Activated B cell treated with CpG ODN at 0.5 μM for 24 hours (primary cell): ENCODE measurements at places on chromosomes 3 and 15. TPM values are rescaled to one million over a fixed set of nuclear protein-coding genes. Genes with fewer than 3 reads are reported as not detected.

DNA sequence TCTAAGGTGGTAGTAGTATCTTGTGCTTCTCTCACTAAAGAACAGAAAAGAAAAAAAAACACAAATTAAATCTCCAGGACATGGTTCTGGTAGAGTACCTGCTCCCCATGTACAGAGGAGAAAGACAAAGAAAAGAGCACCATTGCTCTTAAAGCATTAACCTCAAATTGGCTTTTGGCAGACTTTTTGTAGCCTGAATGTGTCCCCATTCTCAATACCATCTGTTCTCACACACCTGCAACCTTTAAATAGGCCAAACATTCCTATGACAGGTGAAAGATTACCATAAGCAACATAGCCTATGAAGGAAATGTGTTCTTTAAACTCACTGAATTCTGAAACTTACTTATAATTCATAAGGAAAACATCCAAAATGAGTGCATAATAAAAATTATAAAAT lies 68.0 kb downstream of the TIPARP start:
- no peak overlapping the region for H3K4me3 ChIP-seq
- DNase-seq = no peak
- H3K27me3 ChIP-seq = no peaks in the 10 kb centered on the region
- H3K27ac ChIP-seq = no peak overlapping the region

Gene TMEM40
- total RNA-seq = not detected in 2 replicates

Gene RETNLB
- total RNA-seq = not detected in 2 replicates

DNA sequence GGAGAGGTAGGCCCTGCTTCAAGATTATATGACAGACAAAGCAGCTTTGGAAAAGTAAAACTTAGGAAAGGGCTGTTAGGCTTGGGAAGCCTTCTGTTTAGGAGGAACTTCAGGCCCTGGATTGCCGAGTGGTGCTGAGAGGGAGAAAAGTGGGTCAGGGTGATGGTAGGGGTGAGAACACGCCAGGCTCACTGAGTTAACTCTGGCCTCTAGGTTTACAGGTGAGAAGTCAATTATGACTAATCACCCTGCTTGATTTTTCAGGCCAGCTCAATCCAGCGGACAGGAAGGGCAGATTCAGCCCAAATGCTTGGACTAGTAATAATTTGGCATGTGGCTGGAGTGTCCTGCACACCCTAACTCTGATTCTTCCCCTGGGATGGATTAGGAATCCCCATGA lies 365.1 kb upstream of the LMCD1 start:
- no peak overlapping the region for H3K4me3 ChIP-seq
- H3K4me1 ChIP-seq = no peaks in the 10 kb centered on the region
- H3K27ac ChIP-seq = no peak overlapping the region
- no peak for DNase-seq
- no peaks in the 10 kb centered on the region for H3K27me3 ChIP-seq

Gene CLDN16
- total RNA-seq = not detected in 2 replicates

Gene GOLGA8N
- total RNA-seq = 4.3 and 5.6 TPM in 2 replicates

Gene KBTBD13
- not detected in 2 replicates for total RNA-seq

DNA sequence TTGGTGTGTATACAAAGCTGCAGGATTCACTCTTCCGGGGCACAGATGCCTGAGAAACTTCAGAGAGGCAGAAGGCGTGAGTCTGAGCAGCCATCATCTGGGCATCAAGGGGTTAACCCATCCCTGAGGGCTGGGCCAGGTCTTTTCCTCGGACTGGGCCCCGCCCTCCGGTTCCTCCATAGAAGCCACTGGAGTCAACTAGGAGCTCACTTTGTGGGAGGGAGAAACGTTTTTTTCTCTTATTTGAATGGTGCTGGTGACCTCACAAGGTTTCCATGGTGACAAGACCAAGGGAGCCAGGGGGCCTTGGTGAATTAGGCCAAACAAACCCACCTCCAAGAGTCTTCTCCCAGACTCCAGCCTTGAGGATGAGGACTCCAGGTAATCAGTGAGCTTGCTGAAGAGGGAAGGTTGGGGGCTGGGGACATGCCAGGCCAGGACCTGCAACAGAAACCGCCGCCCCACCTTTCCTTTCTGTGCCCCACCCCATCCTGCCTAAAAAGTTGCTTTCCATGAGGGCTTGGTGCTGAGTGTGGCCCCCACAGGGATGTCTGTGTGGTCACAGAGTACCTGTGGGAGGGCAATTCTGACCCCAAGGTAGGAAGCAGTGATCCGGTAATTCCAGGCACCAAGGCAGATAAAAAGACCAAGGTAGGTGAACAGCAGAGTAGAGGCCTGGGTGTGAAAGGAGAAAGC lies 14.8 kb upstream of the INSYN1 start:
- no peaks in the 10 kb centered on the region for H3K36me3 ChIP-seq
- no peak overlapping the region for H3K27ac ChIP-seq
- no peak for DNase-seq
- no peak overlapping the region for H3K4me3 ChIP-seq
- peaks cover 20% of the 10 kb centered on the region for H3K27me3 ChIP-seq
- H3K4me1 ChIP-seq = no peaks in the 10 kb centered on the region

Gene ADGRG7
- not detected in 2 replicates for total RNA-seq

DNA sequence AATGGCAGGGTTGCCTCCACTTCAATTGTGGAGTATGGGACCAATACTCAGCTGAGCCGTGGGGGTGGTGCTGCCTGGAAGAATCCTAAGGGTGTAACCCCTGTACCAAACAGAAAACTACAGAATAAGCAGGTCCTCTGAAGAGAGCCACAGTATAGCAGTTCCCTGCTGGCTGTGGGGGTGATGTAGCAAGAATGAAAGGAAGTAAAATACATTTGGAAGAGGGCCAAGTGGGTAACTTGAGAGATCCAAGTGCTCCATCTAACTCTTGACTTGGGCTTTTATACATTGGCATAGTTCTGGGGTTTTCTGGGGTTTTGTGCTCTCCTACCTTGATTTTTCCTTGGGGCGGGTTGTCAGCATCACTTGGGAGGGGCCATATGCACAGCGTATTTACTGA lies 341.4 kb downstream of the OTOL1 start:
- no peak for DNase-seq
- H3K27me3 ChIP-seq = no peaks in the 10 kb centered on the region
- no peak overlapping the region for H3K27ac ChIP-seq
- H3K36me3 ChIP-seq = no peaks in the 10 kb centered on the region

DNA sequence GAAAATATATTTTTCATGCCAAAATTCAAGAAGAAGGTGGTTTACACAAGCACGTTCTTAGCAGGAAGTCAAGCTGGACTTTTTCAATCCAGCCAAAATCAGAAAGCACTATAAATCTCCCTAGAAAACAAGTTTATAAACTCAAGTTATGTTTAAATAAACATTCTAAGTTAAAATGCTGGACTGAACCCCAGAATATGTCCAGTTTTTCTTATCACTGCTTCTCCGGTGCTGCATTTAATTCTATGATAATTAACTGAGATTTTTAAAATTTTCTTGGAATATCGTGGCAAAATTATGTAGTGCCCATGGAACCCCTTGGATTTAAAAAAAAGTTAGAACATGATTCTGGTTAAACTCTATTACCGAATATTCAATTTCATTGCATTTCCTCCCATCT lies 218.2 kb upstream of the MDFIC2 start:
- no peak overlapping the region for H3K27ac ChIP-seq
- no peaks in the 10 kb centered on the region for H3K27me3 ChIP-seq
- H3K36me3 ChIP-seq = no peaks in the 10 kb centered on the region
- H3K4me1 ChIP-seq = no peaks in the 10 kb centered on the region
- no peak overlapping the region for H3K4me3 ChIP-seq
- DNase-seq = no peak

Gene VGLL3
- not detected in 2 replicates for total RNA-seq

DNA sequence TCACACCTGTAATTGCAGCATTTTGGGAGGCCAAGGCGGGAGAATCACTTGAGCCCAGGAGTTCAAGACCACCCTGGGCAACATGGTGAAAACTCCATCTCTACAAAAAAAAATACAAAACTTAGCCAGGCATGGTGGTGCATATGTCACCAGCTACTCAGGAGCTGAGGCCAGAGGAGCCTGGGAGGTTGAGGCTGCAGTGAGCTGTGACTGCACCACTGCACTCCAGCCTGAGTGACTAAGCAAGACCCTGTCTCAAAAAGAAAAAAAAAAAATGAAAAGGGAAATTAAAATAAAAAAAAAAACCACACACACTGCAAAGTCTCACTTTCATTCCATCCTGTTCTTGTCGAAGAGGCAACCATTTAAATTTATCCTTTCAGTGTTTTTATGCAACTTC lies 100.8 kb upstream of the PIAS1 start:
- no peaks in the 10 kb centered on the region for H3K36me3 ChIP-seq
- H3K27me3 ChIP-seq = no peaks in the 10 kb centered on the region

- H3K4me1 ChIP-seq = no peaks in the 10 kb centered on the region
- no peaks in the 10 kb centered on the region for H3K36me3 ChIP-seq
- no peak overlapping the region for H3K27ac ChIP-seq
These were observed 108.6 kb upstream of the AADACL2 start for GRCh38 chr3:151625086-151625485.

Gene PSTPIP1
- 33.7 and 42.7 TPM in 2 replicates for total RNA-seq

Gene TMEM212
- total RNA-seq = not detected in 2 replicates

DNA sequence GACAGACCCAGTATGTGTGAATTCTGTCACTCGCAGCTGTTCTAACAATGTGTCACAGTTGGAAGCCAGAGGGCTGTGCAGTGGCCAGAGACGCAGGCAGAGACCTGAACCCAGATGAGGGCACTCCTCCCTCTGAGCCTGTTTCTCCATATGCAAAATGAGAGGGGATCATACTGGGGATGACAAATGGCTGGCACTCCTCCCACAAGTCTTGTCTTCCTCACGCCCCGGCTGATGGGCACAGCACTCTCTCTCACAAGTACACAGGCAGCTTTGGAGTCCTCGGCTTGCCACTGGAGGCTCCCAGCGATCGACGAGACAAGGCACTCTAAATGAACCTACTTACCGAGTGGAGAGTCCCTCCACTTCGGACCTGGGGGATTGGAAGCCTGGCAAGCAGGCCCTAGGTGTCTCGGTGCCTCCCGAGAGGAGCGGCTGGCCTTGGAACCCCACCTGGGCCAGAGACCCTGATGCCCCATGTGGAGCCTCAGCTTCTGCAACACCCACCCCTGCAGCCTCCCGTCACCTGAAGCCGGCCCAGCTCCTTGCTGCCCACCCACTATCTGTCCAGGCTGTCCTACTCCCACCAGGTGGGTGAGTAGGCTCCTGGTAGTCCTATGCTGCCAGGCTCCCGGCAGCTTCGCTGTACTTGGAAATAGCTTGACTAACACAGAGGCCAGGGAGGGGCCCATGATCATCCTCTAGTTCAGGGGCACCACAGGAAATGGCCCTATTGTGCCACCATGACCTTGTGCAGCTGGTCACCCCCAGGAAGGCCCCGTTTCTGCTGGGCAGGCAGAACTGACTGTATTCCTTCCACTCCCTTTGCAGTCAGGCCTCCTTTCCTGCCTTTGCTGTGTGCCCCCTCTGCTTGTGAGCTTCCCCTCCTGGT lies 65.0 kb upstream of the IQSEC1 start:
- H3K4me1 ChIP-seq = no peaks in the 10 kb centered on the region
- no peak for DNase-seq
- H3K27ac ChIP-seq = no peak overlapping the region

Gene CYP1A2
- total RNA-seq = 0.16 TPM in 1 of 2 replicates, not detected in the other

DNA sequence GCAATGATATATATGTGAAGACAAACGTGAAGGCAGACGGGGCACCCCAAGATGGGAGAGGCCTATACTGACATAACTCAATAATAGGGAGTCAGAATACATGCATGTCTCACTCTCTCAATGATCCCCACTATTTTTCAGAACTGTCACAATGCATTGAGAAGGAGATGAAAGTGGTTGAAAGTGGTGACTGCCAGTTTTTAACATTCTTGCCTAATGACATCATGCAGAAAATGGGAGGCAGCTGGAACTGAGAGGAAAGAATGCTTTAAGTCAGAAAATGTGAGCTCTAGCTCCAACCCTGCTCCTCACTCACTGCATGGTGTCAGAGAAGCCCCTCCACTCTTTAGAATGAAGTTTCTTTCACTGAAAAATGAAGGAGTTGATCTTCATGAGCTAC lies 55.3 kb upstream of the P2RY1 start:
- H3K4me3 ChIP-seq = no peak overlapping the region
- DNase-seq = no peak
- no peak overlapping the region for H3K27ac ChIP-seq
- no peaks in the 10 kb centered on the region for H3K36me3 ChIP-seq

Gene CGNL1
- total RNA-seq = 0.11 and 0.15 TPM in 2 replicates

DNA sequence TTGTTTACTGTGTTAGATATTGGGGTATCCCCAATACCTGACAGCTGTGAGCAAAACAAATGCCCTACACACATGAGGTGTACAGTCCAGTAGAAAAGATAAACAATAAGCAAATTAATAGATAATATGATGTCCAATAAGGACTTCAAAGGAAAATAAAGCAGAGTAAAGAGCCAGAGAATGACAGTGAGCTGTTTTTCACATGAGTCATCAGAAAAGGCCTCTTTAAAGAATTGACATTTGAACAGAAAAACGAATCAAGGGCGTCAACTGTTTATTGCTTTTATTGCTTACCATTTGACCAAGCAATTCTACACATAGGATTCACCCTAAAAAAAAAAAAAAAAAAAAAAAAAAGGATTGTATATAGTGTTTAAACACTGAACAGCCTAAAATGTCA lies 96.6 kb upstream of the FLNB start:
- H3K4me3 ChIP-seq = no peak overlapping the region
- peaks cover 66% of the 10 kb centered on the region for H3K36me3 ChIP-seq
- no peaks in the 10 kb centered on the region for H3K4me1 ChIP-seq
- H3K27ac ChIP-seq = no peak overlapping the region
- no peak for DNase-seq
- no peaks in the 10 kb centered on the region for H3K27me3 ChIP-seq

GRCh38 chr15:59371458-59372351 lies 966 bp downstream of the MYO1E start:
- DNase-seq = no peak
- peaks cover 9% of the 10 kb centered on the region for H3K36me3 ChIP-seq
- peak overlapping the region; percentile 89 for H3K27ac ChIP-seq
- no peaks in the 10 kb centered on the region for H3K27me3 ChIP-seq
- peaks cover 66% of the 10 kb centered on the region for H3K4me1 ChIP-seq
- H3K4me3 ChIP-seq = peak overlapping the region; percentile 97

- no peaks in the 10 kb centered on the region for H3K4me1 ChIP-seq
- no peak overlapping the region for H3K27ac ChIP-seq
These were observed 85.7 kb upstream of the SOX2 start for GRCh38 chr3:181626036-181626435.

GRCh38 chr3:136546720-136547119 lies 205.5 kb downstream of the STAG1 start:
- H3K36me3 ChIP-seq = peaks cover 26% of the 10 kb centered on the region
- no peak overlapping the region for H3K27ac ChIP-seq
- no peaks in the 10 kb centered on the region for H3K27me3 ChIP-seq
- DNase-seq = no peak
- H3K4me1 ChIP-seq = peaks cover 17% of the 10 kb centered on the region

DNA sequence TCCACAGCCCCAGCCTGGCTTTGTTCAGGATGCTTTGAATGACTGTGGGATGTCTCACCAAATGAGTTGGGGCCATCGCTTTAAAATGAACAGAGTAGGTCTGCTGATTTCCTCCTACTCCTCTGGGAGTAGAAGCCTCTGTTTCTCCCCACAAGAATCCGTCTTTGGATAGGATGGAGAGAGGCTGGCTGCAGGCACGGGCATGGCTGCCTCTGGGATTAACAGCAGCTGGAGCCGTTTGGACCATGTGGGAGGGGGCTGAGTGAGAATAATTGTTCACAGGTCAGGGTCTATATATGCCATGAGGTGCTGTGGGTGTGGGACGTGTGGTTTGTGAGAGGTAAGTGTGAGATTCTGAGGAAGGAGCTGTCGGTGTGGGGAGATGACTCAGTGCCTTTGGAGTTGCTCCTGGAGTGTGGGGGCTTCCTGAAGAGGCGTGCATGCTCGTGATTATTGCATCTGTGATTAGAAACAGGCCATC lies 48.0 kb upstream of the APEH start:
- no peaks in the 10 kb centered on the region for H3K4me1 ChIP-seq
- no peak for DNase-seq
- H3K4me3 ChIP-seq = no peak overlapping the region
